ENCODE measurements at places on chromosomes 12 and 14.

- DNase-seq, result no peak
These were observed 218.9 kb downstream of the ACSS3 start for GRCh38 chr12:81296556-81297305.

DNA sequence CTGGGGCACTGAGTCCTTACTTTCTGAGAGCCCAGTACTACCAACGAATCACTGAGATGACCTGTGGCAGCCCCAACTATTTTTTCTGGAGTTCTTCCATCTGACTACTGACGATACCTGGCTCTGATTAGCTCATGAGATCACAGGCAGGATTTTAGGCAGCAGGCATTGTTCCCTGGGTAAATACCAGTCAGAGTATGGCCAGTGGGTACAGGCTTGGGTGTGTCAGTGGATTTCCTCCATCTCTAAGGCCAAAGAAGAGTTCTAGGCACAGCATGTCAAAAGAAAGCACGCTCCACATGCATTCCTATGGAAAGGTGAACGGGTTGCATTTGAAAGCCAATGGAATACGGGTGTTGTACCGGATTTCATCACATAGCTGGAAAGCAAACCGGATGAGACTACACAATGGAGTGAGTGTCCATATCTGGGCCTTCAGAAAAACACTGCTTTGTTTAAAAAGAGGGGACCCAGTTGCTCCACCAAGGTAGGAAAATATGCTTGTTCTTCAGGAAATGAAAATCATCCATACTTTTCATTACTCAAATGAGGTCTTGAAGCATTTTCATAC, 55.0 kb downstream of the PAX9 start:
- no peak for DNase-seq

GRCh38 chr12:79717006-79717405, 26.2 kb upstream of the PAWR start:
- no peak for DNase-seq

DNA sequence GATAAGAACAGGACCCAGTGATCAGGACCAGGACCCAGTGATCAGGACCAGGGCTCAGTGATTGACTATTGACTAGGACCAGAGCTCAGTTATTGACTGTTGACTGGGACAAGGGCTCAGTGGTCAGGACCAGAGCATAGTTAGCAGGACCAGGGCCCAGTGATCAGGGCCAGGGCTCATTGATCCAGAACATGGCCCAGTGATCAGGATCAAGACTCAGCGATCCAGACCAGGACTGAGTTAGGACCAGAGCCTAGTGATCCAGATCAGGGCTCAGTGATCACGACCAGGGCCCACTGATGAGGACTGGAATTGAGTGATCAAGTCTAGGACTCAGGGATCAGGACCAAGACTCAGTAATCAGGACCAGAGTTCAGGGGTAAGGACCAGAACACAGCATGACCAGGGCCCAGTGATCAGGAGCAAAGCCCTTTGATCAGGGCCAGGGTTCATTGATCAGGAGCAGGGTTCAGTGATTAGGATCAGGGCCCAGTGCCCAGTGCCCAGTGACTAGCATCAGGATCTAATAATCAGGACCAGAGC, 176.0 kb downstream of the TMEM121 start:
- DNase-seq, result no peak

DNA sequence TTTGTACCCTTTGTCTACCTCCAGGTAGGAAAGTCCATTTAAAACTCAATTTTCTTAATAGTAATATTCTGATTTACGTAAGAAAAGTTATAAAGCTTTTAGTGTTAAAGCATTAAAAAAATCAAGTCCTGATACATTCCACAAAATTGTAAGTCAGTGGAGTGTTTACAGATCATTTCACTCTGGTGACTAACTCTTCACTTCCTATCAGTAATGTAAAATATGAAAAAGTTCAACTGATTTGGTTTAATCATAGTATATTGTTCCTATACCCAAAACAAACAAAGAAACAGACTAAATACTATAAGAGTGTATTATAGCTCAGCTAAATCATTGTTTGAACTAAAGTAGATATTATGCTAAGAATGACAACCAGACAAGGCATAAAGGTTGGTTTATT, 85.9 kb downstream of the VEZT start:
- no peak for DNase-seq

DNA sequence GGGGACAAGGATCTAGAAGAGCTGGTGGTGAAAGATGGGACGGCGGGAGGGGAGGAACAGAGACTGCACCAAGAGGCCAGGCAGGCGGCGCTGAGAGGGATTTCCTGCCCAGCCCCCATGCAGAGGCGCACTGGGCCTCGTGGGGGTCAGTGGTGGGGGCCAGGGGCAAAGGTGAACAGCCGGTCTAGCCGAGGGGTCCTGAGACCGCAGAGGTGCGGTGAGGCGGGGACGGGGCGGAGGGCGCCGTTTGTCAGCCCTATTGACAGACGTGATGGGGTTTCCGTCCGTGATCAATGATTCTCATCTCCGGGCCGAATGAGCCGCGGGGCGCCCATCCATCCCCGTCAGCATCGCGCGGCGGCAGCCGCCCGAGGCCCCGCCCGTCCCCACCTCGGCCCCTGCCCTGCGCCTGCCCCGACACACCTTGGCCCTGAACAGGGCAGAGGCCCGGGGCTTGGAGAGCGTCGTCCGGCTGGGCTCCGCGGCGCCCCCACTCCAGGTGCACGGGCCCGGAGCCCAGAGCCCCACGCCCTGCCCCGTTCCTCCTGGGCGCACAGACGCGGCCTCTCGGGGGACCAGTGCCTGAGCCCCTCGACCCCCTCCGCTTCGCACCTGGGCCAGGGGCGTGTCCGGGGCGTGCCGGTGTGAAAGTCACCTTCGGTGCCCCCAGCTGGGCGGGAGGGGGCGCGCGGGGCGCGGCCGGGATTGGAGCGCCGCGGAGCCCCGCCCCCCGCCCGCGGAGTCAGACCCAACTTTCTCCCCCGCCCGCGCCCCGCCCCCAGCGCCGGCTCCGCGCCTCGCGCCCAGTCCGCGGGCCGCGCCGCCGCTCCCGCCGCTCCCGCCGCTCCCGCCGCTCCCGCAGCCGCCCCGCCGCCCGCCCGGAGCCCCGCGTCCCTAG, at the start of gene NXPH4:
TSS of gene NXPH4 (plus strand) at position 781 of the 898 bp plus-strand sequence. CDS start 176 bp downstream, outside the sequence.
- no peak for DNase-seq

GRCh38 chr12:132702640-132703039, 8.0 kb upstream of the PGAM5 start:
- DNase-seq, result no peak

GRCh38 chr14:39107591-39107996, 4.6 kb upstream of the SEC23A start:
- DNase-seq, result peak; percentile 45

- no peak for DNase-seq
These were observed 400 bp downstream of the ADCY6 start for GRCh38 chr12:48788524-48788853.

DNA sequence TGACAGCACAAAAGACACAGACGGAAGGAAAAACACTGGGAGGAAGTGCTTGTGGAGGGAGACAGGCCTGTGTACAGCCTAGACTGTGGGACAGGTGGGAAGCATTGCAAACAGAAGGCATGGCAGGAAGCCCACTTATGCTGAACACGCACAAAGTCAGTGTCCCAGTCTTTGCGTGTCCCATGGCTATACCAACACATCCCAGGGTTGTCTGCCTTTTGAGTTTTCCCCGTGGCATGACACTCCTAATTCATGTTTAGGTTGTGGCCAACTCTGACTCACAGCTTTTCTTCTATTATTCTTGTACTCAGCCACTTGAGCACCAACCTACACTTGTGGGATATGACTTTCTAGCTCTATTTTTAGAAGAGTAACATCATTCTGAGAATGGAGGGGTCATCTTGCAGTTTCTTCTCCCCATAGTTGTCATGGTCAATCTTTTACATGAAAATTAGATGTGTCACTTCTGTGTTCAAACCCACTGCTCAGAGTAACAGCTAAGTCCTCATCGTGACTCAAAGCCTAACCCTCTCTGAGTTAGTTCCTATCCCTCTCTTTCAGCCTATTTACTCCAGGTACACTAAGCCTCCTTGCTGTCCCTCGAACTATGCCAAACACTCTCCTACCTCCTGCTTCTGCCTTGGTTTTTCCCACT, 27.5 kb upstream of the JPH4 start:
- no peak for DNase-seq

DNA sequence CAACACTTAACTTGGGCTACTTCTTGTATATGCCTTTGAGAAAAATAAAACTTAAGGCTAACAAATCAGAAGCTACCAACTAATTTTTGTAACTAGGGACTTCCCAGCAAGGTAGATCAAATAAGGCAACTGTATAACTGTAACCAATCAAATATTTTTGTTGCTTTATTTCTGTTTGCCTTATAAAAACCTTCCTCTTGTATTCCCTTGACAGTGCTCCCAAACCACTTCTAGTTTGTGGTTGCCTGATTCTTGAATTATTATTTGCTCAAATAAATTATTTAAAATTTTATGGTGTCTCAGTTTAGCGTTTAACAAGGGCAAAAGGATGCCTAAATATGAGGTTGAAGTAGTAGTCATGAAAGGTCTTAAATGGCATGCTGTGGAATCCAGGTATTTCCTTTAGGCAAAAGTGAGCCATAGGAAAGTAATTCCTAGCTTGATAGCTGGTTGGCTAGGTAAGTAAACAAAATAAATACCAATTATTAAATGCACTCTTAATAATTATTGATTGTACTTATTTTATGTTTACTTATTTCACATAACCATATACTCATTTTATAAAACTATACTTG, 632.6 kb downstream of the RPL10L start:
- no peak for DNase-seq

GRCh38 chr12:98002887-98003493, 512.4 kb upstream of the TMPO start:
- DNase-seq, result peak; percentile 50

DNA sequence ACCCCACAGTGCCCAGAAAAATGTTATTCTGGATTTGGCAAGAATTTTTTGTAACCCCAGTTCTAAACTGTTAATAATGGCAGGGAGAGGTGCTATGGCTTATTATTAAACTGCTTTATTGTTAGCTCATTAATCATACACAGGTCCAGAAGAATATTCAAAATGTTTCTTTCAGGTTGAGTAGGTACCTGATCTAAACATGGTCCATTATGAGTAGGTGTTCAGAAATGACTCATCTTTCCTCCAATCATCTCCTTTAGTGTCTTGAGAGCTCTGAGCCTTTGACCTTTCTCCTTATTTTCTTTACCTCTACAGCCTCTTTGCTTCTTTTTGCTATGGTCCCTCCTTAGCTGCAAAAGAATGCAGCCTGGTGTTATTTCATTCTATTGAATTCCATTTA, 211.0 kb upstream of the GARIN6 start:
- no peak for DNase-seq

GRCh38 chr14:89619596-89619995, 202.6 kb upstream of the FOXN3 start:
- no peak for DNase-seq

DNA sequence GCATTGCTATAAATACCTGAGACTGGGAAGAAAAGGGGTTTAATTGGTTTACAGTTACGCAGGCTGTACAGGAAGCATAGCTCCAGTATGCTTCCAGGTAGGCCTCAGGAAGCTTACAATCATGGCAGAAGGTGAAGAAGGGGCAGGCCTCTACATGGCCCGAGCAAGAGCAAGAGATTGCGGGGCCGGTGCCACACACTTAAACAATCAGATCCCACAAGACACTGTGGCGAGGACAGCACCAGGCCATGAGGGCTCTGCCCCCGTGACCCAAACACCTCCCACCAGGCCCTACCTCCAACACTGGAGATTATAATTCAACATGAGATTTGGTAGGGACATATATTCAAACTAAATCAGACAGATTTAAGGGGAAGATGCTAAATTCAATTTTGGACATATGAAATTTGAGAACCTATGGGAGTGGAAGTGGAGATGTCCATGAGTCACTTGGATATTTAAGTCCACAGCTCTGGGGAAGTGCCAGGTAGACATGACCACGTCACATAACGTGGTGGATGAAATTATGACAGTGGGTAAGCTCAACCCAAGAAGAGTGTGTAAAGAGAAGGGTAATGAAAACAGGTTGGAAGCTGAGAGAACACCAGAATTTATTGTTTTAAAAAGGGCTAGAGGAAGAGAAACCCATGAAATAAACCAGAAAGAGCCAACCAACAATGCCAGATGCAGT, 1.5 kb upstream of the LTA4H start:
- DNase-seq, result no peak

DNA sequence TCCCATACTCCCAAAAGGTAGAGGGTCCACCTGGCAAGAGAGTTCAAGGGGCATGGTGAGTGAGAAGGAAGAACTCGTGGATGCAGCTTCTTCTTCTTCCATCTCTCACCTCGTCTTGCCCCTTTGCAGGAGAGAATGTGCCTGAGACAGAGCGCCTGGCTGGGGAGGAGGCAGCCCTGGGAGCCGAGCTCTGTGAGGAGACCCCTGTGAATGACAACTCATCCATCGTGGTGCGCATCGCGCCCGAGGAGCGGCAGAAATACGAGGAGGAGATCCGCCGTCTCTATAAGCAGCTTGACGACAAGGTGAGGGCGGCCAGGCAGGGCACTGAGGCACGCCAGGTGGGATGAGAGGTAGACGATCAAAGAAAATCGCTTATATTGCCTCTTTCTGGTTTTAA, 20.0 kb downstream of the KIF5A start:
- DNase-seq, result no peak

DNA sequence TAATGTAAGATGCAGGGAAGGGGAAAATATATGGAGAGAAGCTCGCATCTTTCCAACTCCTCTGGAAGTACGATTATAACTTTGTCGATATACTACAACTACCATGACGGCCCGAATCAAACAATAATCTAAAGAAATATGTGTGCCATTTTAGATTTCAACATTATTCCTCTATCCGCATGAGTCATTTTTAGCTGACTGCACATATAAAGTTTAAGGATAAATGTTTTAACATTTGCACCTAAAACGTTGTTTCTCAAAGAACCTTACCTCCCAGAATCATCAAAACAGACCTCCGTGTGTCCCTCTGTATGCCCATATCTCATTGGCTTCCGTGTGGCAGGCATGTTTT, 482 bp downstream of the WDHD1 start:
- DNase-seq, result no peak

- no peak for DNase-seq
These were observed 8.0 kb downstream of the CLMN start for GRCh38 chr14:95311752-95312151.

- DNase-seq, result no peak
These were observed 138.1 kb upstream of the CPM start for GRCh38 chr12:69071091-69071370.

- no peak for DNase-seq
These were observed 540.1 kb upstream of the MIS18BP1 start for GRCh38 chr14:45793081-45793480.

DNA sequence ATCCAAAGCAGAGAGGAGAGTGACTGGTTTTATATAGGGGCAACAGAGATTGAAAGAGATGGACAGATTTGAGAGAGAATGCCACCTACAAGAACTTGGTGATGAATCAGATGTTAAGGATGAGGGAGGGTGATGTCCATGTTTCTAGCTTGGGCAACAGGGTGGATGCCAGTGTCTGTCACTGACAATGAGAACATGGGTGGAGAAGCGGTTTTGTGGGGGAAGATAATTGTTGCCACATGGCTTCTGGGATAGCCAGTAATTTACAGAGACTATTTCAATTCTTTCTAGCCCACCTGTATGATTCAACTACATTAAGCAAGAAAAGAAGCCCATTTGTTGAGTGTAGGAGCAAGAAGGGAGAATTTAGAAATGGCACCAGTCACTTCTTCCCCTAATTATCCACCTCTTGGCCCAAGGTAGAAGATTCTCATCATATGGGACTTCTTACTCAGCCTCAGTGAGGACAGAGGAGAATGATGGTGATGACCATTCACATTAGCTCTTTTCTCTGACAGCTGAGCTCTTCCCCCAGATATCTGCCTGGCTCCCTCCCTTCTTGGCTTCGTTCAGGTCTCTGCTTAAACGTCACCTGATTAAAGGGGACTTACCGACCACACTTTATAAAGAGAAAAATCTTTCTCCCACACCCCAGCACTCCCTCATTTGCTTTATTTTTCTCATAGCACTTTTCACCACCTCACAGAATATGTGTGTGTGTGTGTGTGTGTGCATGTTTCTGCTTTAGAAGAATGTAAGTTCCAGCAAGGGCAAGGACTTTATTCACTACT, 117.8 kb downstream of the DUSP6 start:
- no peak for DNase-seq

Data from SHP77 (cell line).